ENCODE measurements at places on chromosomes 1 and 21. TPM values are rescaled to one million over a fixed set of nuclear protein-coding genes. Genes with fewer than 3 reads are reported as not detected.

- peak; percentile 69 for ATAC-seq
These were observed 38.6 kb upstream of the RALGPS2 start for GRCh38 chr1:178686407-178686806.

GRCh38 chr1:204830747-204831146 lies 39.9 kb upstream of the NFASC start:
- ATAC-seq = no peak

DNA sequence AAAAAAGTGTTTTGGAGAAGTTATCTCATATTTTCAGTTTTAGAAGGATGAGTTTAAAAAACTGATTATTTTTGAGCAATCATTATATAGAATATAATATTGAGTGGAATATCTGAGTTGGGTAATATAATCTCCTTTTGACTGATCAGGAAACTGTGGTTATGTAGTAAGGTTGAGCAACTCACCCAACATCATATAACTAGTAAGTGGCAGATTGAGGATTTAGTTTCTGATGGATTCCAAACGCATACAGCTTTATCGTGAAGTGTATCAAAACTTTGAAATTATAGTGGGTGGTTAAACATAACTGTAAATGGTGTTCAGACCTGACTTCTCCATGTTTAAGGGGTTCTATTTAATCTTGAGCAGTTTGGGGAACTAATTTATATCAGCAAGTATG lies 98.6 kb downstream of the OLFM3 start:
- ATAC-seq = no peak

EDN2 gene
- total RNA-seq = not detected

DNA sequence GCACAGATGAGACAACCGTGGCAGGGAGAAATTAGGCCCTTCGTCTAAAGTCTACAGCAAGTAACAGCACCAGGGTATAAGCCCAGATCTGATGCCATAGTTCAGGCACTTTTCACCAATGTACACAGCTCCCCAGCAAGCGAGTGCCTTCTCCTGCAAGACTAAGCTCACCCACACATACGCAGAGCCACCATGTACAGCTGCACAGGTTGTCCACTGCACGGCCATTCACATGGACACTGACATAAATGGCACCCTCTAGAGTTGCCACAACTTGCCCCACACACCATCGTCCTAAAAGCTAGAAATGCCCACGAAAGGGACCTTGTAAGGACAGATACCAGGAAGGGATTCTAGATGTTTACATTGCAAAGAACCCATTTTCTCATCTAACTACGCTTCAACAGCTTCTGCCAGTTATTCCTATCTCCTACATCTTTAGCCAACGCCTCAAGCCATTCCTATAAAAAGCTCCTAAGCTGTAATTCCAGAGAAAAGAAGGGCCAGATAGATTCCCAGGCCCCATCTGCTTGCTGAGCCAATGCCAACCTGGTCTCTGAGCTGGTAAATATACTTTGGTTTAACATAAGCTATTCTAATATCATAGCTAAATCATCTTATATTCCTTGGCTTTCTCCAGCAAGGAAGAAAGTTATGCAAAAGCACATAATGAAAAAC lies 174.0 kb upstream of the KAZN start:
- no peak for ATAC-seq

RBP7 gene
- not detected for total RNA-seq

- ATAC-seq = peak; percentile 72
These were observed 577 bp downstream of the IKBKE start for GRCh38 chr1:206470692-206471414.

C1orf226 gene
- total RNA-seq = not detected

- ATAC-seq = peak; percentile 99
These were observed 61.8 kb upstream of the PTGFRN start for GRCh38 chr1:116847688-116848531.

DNA sequence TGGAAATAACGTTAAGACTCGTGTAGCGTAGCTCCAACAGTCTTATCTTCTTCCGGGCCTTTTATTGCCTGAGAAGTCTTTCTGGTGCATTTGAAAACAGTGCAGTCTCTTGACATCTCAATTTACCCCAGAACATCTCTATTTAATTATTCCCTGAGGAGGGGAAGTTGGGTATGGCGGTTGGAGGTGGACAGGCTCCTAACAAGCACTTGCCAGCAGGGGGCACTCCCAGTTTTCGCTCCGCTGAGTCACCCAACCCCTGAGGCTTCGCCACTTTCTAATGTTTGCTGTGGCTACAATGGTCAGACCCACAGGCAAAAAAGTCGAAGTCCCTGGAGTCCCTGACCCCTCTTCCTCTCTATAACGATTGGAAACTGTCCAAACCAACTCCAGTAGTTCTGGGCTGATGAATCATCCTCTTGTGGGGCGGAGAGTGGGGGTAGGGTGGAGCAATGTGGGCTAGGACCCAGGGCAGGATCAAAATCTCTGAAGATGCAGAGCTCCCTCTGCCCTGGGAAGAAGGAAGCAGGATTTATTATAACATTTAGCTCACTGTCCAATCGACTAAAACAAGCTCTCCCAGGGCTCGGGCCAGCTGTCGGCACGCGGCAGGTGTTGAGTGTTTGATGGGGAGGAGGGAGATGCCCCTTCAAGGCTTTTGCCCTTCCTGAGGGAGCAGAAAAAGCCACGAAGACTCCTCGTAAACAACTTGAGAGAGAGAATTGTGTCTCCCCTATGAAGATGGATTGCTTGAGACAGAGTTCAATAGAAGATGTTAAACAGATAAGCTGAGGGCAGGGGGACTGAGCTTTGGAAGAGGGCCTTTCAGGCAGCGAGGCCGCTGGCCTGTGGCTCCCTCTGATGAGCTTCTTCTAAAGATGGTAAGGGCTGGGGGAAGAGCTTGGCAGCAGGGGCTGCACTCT lies 85.7 kb downstream of the BRINP2 start:
- ATAC-seq = no peak

GRCh38 chr1:93824834-93825233 lies 54.2 kb downstream of the DNTTIP2 start:
- ATAC-seq = no peak

- ATAC-seq = no peak
These were observed 23.4 kb downstream of the RHBG start for GRCh38 chr1:156392452-156392853.

- ATAC-seq = peak; percentile 76
These were observed 733 bp upstream of the ZBTB7B start for GRCh38 chr1:155001675-155002463.

DNA sequence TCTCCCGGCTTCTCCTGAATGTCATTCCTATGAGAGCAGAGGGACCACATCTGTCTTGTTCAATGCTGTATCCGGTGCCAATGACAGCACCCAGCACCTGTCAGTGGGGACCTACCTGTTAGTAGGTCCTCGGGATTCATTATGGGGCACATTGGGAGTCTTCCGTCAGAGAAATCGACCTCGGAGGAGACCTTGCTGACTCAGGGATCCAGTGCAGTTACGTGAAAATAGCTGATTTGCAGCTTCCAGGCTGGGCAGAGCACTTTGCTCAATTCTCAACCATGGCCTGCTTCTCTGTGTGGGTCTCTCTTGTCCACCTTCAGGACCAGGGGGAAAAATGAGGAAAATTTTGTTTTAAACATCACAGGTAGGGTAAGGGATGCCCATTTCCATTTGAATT lies 130.2 kb downstream of the PRDM2 start:
- no peak for ATAC-seq

NR5A2 gene
- total RNA-seq = 0.13 TPM

GRCh38 chr1:165444897-165445370 lies at the start of gene RXRG:
TSS of gene RXRG (minus strand) at chr1:165445126. CDS start at chr1:165444893, 233 bp downstream.
- peak; percentile 28 for ATAC-seq

IGSF9 gene
- not detected for total RNA-seq

ZNF695 gene
- total RNA-seq = 0.58 TPM

- ATAC-seq = no peak
These were observed 678 bp downstream of the MCM3AP start for GRCh38 chr21:46284733-46285132.

MUTYH gene
- 35.4 TPM for total RNA-seq

TNNT2 gene
- total RNA-seq = not detected

G0S2 gene
- total RNA-seq = 16.1 TPM

DNA sequence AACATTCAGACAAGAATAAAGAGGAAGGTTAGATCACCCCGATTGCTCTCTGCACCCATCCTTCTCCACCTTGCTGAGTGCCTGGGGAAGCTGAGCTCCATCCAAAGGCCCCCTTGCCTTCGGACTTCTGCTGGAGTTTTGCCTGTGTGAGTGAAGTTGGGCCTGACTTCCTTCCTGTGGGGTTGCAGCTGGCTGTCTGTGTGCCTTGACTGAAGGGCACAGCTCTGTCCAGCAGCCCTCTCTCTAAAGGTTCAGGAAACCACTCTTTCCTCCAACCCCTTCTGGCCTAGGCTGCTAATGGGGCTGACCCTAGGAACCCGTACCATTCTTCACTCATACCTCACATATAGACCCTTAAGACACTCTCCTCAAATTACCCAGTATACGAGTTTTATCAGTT lies 173.4 kb upstream of the HMCN1 start:
- ATAC-seq = no peak

LAMTOR5 gene
- total RNA-seq = 172 TPM

- ATAC-seq = peak; percentile 47
These were observed 4.9 kb downstream of the AHDC1 start for GRCh38 chr1:27598902-27599528.

GRCh38 chr1:64538389-64538788 lies 68.5 kb downstream of the CACHD1 start:
- ATAC-seq = no peak

NUF2 gene
- 49.0 TPM for total RNA-seq

NBPF10 gene
- total RNA-seq = 3.1 TPM

DNA sequence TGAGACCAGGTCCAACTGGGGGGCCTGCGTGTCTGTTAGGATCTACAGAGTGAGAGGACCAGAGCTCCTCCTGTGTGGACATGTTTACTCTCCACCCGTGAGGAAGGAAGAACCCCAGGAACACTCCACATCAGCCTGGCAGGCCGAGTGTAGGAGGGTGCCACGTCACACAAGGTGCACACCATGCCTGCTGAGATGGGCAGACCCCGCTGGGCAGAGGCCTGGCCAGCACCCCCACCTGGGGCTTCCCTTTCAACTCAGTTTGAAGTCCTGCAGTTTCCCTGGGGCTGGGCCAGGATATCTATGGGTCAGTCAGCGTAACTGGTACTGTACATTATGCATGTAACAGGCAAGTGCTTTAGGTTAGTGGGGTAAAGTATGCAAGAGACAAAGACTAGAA lies 30.1 kb upstream of the PCBP3 start:
- ATAC-seq = no peak

- ATAC-seq = peak; percentile 90
These were observed 45.8 kb upstream of the DMRTB1 start for GRCh38 chr1:53413175-53414001.

DNA sequence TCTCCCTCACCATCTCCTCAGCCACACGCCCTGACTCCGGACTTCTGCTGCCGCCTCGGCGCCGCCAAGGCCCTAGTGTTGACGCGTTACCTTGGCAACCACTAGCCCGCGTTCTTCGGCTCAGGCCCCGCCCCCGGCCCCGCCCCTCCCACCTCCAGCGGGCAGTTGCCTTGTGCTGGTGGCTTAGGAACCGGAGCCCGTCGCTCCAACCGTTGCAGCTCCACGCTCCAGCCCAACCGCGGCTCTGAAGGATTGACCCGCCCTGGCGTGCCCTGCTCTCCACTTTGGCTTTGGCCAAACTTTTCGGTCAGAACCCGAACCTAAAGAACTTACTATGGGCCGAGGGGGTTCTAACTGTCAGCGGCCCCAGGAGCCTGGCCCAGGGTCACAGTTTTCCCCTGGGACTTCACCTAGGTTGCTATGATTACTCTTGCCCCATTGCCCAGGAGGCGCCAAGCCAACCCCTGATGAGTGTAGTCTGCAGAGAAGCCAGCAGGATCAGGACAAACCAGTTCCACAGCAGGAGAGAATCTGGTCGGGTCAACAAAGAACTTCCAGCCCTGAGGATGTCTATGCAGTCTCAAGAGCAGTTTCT lies at the start of gene CFAP45:
TSS of gene CFAP45 (minus strand) at position 80 of the 595 bp plus-strand sequence. CDS start at position 13, 67 bp downstream.
- no peak for ATAC-seq

- no peak for ATAC-seq
These were observed 64.0 kb downstream of the SYT6 start for GRCh38 chr1:114089502-114090138.

- no peak for ATAC-seq
These were observed 28.7 kb downstream of the SYNJ1 start for GRCh38 chr21:32698971-32699693.

C1orf94 gene
- total RNA-seq = not detected

DNA sequence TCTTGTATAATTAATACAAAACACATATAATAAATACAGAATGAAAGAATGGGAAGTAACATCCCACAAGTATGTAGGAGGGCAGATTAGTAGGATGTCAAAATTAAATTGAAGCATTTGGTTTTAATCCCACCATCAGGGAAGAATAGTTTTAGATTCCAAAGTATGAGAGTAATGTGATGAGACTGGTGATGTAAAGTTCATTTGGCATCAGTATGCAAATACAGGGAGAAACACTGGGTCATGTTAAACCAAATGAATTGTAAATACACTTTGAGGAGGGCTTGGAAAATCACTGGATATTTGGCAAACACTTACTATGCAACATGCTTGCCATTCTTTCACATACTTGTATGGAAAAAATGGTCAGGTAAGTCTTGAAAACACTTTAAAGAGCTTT lies 358.8 kb downstream of the DPYD start:
- no peak for ATAC-seq

PKLR gene
- total RNA-seq = not detected

DNA sequence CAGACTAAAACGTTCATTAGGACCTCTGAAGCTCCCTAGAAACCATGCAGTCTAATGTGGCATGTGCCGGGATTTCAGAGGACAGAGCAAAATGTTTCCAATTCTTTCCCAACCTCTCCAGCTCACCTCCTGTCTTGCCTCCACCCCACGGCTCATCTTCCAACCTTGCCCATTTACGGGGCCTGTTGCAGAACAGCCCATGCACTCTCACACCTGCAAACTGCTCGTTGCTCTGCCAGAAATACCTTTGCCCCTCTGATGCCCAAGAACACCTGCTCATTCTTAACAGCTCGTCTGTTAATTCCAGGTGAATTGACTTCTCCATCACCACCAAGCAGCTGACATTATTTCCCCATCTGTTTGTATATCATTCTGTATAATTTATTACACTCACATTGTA lies 53.9 kb upstream of the LBR start:
- ATAC-seq = no peak

MINDY1 gene
- 22.6 TPM for total RNA-seq

DNA sequence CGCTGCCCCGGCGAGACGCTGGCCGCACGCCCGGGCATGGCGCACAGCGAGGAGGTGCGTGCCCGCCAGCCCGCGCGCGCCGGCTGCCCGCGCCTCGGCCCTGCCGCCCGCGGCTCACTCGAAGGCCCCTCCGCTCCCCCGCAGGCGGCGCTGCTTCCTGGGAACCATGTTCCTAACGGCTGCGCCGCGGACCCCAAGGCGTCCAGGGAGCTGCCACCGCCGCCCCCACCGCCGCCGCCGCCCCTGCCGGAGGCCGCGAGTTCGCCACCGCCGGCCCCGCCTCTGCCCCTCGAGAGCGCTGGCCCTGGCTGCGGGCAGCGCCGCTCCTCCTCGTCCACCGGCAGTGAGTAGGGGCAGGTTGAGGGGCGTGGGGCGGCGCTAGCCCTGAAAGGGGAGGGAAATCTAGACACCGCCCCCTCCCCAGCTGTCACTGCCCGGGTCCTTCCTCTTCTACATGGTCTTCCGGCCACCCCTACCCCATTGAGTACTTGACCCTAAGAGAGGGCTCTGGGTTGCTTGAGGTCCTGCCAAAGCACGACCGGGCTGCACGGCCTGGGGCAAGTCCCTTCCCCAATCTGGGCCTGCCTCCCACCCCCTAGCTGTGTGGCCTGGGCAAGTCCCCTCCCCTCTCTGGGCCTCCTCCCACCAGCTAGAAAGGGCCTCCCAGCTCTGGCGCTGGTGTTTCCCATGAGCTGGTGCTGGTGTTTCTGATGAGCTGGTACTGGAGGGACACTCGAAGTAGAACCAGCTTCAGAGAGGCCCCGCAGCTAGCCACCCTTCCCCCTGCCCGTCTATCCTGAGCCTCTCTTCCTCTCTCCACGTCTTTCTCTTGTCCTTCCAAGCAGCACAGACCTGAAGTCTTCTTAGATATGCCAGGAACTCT lies 17.0 kb downstream of the TNFRSF25 start:
- ATAC-seq = peak; percentile 75

Measured in activated T-helper 17 cell treated with anti-CD3 and anti-CD28 coated beads, Interleukin-2, amount 50 U/mL, for 72 hours (primary cell).